ENCODE measurements at places on chromosomes 6 and 20. TPM values are rescaled to one million over a fixed set of nuclear protein-coding genes. Genes with fewer than 3 reads are reported as not detected.

DNA sequence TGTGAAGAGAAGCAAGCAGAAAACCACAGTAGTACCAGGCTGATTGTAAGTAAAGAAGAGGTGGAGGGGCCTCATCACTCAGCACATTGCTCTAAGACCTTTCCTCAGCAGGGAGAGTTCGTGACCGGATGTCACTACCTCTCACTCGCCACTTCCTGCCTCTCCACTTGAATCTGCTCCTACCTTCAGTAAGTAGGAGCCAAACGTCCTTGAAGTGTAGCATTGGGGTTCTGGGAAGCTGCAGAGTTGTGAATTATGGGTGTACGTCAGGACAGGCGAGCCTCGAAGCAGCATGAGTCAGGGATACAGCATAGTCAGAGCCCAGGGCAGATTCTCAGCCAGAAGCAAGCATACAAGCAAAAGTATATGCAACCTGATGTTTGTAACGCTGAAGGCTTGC is 224.9 kb downstream of the PHACTR1 start:
- DNase-seq: no peak

DNA sequence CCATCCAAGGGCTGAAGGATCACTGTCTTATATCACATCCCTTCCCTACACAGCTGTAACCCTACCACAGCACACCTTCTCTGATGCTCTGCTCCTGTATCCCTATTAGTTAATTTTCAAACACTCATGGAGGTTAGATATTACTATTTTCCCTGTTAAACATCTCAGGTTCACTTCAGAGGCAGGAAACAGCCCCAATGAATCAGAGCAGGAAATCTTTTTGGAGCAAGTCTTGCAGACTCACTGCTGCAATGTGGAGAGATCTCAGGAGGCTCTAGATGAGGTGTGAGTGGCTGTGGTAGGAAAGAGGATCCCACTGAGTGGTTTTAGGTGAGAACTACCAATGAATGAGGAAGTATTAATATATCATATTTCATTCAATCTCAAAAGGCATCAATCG is 19.7 kb upstream of the HTR1B start:
- peak; percentile 37 for DNase-seq

- no peak for DNase-seq
Observed at GRCh38 chr6:95135182-95135581, 442.2 kb upstream of the MANEA start.

GRCh38 chr20:62800314-62801259 is 4.0 kb upstream of the OGFR start:
- no peak for DNase-seq

GRCh38 chr6:167161851-167162467 is 4.2 kb upstream of the GPR31 start:
- no peak for DNase-seq

DNA sequence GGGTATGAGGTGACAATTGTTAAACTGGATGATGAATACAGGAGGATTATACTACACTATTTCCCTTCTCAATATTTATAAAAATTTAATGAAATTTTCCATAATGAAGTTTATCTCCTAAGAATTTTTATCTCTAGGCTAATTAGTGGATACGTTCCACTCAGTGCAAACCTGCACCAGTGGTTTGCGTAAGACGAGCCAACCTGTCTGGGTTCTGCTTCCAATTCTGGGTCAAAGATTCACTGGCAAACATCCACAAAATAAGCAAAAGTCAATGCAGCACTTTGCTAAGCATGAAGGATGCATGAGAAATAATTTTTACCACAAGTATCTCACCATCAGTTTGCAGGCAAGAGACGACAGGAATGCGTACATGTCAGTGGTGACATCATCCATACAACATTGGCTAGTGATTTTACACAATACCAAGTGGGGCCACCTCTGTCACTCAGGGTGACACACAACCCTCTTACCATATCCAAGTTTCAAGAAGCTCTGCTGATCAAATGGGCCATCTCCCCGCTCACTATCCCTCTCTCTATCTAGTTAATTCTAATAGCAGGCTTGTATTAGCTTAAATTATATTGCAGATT is 51.7 kb downstream of the FAM50B start:
- no peak for DNase-seq

LY6G6F gene
- total RNA-seq: not detected

COX4I2 gene
- total RNA-seq: not detected

EEF1A1 gene
- total RNA-seq: 26,919 TPM

EYA2 gene
- total RNA-seq: not detected

DNA sequence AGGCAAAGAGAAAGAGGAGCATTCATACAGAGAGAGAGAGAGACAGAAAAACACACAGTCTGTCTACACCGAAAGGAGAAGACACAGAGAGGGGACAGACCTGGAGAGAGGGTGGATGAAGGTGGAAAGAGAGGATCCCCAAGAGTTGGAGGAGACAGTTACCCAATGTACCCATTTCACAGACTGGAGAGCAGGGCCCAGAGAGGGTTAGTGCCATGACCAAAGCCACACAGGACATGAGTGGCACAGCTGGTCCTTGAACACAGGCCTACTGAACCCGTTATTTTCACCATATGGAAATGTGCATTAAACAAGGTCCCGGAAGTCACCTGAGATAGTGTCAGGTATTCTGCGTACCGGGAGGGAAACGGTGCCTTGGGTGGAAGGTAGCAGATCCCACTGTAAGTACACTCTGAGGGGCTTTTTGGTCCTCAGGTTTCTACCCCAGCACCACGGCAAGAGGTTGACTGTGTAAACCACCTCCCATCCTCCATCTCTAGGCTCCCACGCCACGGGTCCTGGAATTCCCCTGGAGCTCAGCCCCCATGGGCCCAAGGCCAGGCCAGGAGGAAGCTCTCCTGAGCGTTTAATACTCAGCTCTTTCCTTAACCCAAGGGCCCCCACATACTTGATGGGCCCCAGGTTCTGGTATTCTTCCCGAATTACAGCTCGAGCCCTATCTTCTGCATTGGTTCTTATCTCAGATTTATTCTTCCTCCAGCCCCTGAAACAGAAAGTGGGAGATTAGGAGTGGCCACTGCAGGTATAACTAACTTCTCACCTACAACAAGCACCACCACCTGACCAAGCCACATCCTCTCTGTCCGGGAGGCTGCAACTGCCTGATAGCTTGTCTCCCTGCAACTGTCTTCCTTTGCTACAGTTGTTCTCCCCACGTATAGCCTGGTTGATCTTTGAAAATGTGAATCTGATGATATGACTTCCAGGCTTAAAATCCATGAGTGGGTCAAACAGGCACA is 38.4 kb upstream of the OCSTAMP start:
- DNase-seq: no peak

- peak; percentile 56 for DNase-seq
Observed at GRCh38 chr6:129567374-129567773, 142.6 kb downstream of the ARHGAP18 start.

GRCh38 chr6:21134356-21134755 is 459.2 kb upstream of the SOX4 start:
- DNase-seq: no peak

DNA sequence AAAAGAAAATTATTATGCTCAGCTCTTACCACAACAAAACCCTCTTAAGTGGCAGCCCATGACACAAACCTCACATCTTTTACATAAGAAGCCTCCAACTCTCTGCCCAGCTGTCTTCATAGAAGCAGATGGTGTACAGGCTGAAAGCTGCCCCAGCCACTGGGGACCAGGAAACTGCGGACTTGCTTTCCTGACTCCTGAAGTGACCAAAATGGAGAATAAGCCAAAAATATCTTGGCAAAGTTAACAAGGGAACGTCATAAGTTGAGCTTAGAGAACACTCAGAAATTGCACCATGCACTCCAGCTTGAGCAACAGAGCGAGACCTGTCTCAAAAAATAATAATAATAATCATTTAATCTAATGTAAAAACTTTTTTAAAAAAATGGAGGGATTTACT is 160.3 kb upstream of the CDYL start:
- DNase-seq: no peak

DNA sequence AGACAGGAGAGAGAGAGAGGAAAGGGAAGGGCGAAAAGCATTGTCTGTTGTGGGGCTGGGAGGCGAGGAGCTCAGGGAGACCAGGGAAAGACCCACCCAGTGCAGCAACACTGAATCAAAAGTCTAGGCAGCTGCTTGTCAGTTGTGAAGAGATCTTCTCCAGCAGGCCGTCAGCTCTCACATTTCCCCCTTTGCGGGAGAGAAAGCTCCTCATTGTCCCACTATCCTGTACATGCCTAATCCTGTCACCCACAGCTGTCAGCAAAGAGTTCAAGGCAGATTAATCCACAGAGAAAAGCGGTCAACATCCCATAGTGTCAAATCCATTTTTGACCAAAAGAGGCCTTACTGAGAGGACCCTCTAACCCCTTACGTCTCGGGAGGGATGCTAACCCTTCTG is 27.3 kb downstream of the RNF182 start:
- DNase-seq: no peak

DNA sequence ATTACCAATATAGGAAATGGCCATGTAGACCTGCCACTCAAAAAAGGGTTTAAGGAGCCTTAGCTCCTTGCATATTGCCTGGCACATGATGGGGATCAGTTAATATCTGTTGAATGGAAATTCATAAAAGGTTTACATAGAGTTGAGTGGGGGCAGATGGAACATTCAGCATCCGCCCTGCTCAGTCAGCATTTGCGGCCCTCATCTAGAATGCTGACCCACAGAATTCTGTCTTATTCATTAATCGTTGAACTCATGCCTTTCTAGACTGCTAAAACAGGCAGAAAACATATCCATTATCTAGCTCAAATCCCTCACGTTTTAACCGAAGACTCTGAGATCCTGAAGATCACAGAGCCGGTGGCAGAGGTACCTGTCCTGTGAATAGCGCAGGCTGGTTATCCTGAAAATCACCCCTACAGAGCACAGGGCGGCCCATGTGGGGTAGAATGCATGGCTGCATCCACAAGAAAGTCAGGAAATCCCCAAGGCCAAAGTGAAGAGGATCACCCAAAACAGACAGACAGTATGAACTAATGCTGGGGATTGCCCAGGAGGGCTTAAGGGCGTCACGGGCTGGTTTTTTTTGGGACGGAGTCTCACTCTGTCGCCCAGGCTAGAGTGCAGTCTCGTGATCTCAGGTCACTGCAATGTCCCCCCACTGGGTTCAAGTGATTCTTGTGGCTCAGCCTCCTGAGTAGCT is 59.9 kb downstream of the CNBD2 start:
- DNase-seq: no peak

GRCh38 chr6:168948990-168949531 is 304.6 kb downstream of the THBS2 start:
- DNase-seq: no peak

Measured in dermis blood vessel endothelial cell (primary cell).